ENCODE measurements at places on chromosomes 7 and 10. TPM values are rescaled to one million over a fixed set of nuclear protein-coding genes. Genes with fewer than 3 reads are reported as not detected.

The MDH2 gene
- total RNA-seq = 59.8 TPM

The METTL27 gene
- total RNA-seq = 1.7 TPM

The MICU1 gene
- total RNA-seq = 73.6 TPM

The PNLIPRP1 gene
- not detected for total RNA-seq

The WDFY4 gene
- 1.2 TPM for total RNA-seq

The TAS2R4 gene
- total RNA-seq = 1.5 TPM

The CTAGE4 gene
- total RNA-seq = 0.09 TPM

The GIMAP1 gene
- 3.1 TPM for total RNA-seq

The PTN gene
- total RNA-seq = 73.8 TPM

The R3HCC1L gene
- total RNA-seq = 13.5 TPM

The ASIC3 gene
- total RNA-seq = 1.3 TPM

The RBAK gene
- 12.6 TPM for total RNA-seq

The RELN gene
- 9.3 TPM for total RNA-seq

The MRC1 gene
- 13.4 TPM for total RNA-seq

The CTAGE6 gene
- 0.71 TPM for total RNA-seq

The ZP3 gene
- 0.49 TPM for total RNA-seq

The EPHB6 gene
- total RNA-seq = 2.8 TPM

The SEMA3D gene
- 19.8 TPM for total RNA-seq

The ZNRF2 gene
- total RNA-seq = 8.9 TPM

The CYP3A4 gene
- total RNA-seq = 0.04 TPM

The GBX1 gene
- total RNA-seq = 0.44 TPM
